Activated gamma-delta T cell treated with anti-CD3 and anti-CD28 coated beads, Interleukin-2, amount 50 U/mL, for 16 hours (primary cell): ENCODE measurements at places on chromosomes 3 and 15.

DNA sequence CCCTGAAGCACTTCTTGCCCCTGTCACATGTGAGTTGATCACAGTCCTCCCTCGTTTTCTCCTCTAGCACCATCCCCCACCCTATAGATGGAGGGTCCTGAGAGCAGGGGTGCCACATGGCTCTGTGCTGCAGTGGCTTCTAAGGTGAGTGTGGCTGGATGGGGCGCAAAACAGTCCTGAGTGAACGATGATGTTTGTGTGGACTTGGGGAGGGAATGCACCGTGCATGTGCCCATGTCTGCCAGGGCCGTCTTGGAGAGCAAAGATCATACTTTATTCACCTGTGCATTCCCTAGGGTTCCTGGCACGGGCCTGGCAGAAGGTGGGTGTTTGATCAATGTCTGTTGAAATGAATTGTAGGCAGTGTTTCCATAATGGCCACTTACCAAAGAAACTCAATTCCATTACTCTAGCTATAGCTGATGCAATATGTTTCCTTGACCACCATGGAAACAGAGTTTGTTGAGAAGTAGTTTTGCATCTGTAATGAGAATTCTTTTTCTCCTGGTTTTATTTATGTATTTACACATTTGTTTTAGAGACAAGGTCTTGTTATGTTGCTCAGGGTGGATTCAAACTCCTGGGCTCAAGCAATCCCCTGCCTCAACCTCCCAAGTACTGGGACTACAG, 58.0 kb downstream of the ABTB1 start:
- DNase-seq, result no peak

GRCh38 chr15:96561593-96561992, 231.1 kb downstream of the NR2F2 start:
- DNase-seq, result no peak

GRCh38 chr15:56495053-56495452, 30.1 kb upstream of the MNS1 start:
- no peak for DNase-seq

GRCh38 chr3:188348435-188349244, 194.7 kb downstream of the LPP start:
- no peak for DNase-seq

GRCh38 chr15:51576286-51576850, 46.2 kb downstream of the DMXL2 start:
- no peak for DNase-seq

DNA sequence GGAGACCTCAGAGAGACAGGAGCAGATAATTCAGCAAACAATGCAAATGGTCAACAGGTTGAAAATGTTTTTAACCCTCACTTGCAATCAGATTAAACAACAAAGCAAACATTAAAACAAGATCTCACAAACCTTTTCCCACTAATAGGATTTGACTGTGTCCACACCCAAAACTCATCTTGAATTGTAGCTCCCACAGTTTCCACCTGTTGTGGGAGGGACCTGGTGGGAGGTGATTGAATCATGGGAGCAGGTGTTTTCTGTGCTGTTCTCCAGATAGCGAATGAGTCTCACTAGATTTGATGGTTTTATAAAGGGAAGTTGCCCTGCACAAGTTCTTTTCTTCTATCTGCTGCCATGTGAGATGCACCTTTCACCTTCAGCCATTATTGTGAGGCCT, 1.3 kb upstream of the LYSMD4 start:
- DNase-seq, result no peak
